ENCODE measurements at places on chromosomes 1 and 21.

- no peak for DNase-seq
Observed at GRCh38 chr1:41341365-41341683, 19.9 kb upstream of the FOXO6 start.

- no peak for DNase-seq
Observed at GRCh38 chr1:178241837-178242236, 147.9 kb downstream of the RASAL2 start.

DNA sequence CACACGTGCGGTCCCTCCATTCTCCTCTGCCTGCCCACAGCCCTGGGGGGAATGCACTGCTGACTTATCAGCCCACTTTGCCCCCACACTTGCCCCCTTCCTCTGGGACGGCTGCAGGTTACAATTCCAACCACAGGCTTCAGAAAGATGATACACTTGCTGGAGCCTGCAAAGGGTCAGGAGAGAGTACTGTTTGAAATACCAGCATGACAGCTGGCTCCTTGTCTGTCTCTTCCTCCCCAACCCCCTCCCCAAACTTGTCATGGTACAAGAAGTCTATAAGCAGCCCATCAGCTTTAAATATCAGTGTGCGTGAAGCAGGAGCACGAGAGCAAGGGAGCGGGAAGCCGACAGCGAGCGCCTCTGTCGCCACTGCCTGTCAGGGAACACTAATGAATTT lies 62.4 kb downstream of the ERI3 start:
- DNase-seq: no peak

DNA sequence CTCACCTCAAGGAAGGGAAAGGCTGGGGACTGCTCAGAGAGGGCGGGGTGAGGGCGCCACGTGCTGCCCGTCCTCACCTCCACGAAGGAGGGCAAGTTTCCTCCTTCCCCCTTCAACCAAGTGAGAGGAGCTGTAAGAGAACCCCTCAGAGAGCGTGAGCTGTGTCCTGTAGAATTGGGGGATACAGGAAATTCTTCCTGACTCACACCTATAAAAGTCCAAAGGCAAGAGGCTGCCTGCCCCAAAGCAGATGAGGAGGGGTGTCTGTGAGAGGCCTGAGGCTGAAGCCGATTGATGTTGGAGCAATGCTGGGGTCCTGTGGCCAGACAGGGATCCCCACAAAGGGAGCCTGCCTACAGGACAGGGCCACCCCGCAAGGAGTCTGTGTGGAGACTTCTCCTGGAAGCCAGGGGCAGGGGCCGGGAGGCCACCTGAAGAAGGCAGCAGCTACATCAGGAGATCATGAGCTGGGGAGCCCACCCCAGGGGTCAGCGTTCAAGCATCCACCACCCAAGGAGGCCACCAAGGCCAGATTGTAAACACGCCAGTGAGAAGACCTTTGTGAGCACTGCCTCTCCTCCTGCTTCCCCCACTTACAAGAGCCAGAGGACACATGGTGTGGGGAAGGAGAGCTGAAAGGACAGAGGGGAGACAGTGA lies 27.7 kb downstream of the S100A6 start:
- no peak for DNase-seq

DNA sequence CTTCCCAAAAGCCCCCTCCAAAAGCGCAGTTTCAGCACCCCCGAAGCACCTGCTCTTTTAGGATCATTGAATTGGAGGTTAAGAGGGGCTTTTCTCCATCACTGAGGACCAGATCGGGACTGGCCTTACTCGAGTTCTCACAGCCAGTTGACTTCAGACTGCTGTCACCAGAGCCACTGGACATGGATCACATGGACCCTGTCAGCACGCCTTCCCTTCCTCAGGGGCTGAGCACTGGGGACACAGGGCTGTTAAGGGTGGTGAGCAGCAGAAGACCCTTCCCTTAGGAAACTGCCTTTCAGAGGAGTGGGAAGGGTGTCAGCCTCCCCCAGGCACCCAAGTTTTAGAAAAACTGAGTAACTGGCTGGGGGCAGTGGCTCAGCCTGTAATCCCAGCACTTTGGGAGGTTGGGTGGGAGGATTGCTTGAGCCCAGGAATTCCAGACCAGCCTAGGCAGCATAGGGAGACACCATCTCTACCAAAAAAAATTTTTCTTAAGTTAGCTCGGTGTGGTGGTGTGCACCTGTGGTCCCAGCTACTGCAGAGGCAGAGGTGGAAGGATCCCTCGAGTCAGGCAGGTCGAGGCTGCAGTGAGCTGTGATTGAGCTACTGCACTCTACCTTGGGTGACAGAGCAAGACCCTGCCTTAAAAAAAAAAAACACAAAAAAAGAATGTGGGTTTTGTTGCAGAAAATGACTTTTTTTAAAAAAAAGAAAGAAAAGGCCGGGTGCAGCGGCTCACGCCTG lies 584 bp upstream of the FGR start:
- no peak for DNase-seq

GRCh38 chr1:195766709-195767108 lies 841.5 kb downstream of the KCNT2 start:
- no peak for DNase-seq
